Activated CD4-positive, alpha-beta memory T cell treated with anti-CD3 and anti-CD28 coated beads, Interleukin-2, amount 10 ng/mL, durations not matched to agents 7 days and 5 days (primary cell): ENCODE measurements at places on chromosomes 6 and 20. TPM values are rescaled to one million over a fixed set of nuclear protein-coding genes. Genes with fewer than 3 reads are reported as not detected.

GRCh38 chr6:43758617-43759050 lies 11.4 kb upstream of the VEGFA start:
- H3K27me3 ChIP-seq: peaks cover 17% of the 10 kb centered on the region
- H3K36me3 ChIP-seq: no peaks in the 10 kb centered on the region
- H3K4me1 ChIP-seq: no peaks in the 10 kb centered on the region
- H3K27ac ChIP-seq: no peak overlapping the region

GRCh38 chr20:46204594-46205186 lies 86.6 kb downstream of the CD40 start:
- H3K36me3 ChIP-seq: no peaks in the 10 kb centered on the region
- DNase-seq: no peak
- H3K27ac ChIP-seq: no peak overlapping the region
- H3K4me3 ChIP-seq: no peak overlapping the region
- H3K27me3 ChIP-seq: peaks cover 29% of the 10 kb centered on the region

DNA sequence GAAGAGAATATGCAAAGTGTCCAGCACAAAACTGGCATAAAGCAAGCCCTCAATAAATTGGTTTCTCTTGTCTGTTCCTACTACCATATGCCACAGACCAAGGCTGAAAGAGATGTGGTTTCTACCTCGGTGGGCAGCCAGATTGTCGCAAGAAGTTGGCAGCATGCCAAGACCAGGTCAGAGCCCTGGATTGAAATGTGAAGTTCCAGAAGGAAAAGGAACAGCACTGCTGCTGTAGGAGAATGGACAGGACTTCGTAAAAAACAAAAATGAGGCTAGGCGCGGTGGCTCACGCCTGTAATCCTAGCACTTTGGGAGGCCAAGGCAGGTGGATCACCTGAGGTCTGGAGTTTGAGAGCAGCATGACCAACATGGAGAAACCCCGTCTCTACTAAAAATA lies 22.1 kb downstream of the MRPL14 start:
- peaks cover 6% of the 10 kb centered on the region for H3K36me3 ChIP-seq
- DNase-seq: no peak
- H3K4me3 ChIP-seq: no peak overlapping the region
- H3K4me1 ChIP-seq: peaks cover 15% of the 10 kb centered on the region
- H3K27ac ChIP-seq: no peak overlapping the region
- H3K27me3 ChIP-seq: no peaks in the 10 kb centered on the region

DNA sequence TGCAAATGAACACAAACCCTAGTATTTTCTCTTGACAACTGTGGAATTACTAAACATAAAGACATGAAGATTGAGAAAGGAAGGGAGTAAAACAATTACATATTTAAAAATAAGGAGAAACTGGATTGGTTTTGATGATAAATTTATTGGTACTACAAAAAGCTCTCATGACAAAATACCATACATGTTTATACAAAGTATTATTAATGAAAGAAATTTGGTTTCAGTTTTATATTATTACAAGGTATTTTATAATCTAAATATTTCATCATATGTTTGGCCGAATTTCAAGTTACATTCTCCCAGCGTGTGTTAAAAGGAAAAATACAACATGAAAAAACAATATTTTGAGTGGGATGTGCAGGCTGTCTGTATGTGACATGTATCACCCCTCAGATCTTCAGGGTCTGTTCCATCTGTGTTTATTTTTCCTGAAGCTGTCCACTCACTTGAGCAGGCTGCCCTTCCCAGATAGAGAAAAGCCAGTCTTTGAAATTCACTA lies 568.4 kb downstream of the NKAIN2 start:
- no peaks in the 10 kb centered on the region for H3K27me3 ChIP-seq
- H3K27ac ChIP-seq: no peak overlapping the region
- H3K4me1 ChIP-seq: no peaks in the 10 kb centered on the region
- no peak for DNase-seq
- no peaks in the 10 kb centered on the region for H3K36me3 ChIP-seq

GRCh38 chr6:106194949-106195921 lies 109.1 kb downstream of the PRDM1 start:
- H3K36me3 ChIP-seq: peaks cover 47% of the 10 kb centered on the region
- H3K4me1 ChIP-seq: peaks cover 55% of the 10 kb centered on the region
- H3K27ac ChIP-seq: peak overlapping the region; percentile 93
- no peak for DNase-seq
- H3K4me3 ChIP-seq: peak overlapping the region; percentile 67

DNA sequence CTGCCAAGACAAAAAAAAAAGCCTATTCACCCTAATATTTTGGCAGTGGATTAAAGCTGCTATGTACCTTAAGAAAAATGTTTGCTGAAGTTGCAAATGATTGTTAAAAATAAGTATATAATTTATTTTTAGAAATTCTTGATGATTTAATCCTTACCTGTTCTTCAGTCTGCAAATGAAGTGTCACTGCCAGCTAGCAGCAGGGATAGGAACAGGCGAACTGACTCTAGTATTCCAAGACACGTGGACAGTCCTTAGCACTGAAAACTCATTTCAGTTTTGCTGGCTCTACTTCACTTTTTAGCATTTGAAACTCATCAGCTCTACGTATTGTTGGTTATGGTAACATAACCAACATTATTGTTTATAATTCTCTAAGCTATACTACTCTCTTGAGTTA lies 204.4 kb upstream of the ID4 start:
- H3K27me3 ChIP-seq: no peaks in the 10 kb centered on the region
- no peaks in the 10 kb centered on the region for H3K36me3 ChIP-seq
- H3K27ac ChIP-seq: no peak overlapping the region
- no peak for DNase-seq
- no peaks in the 10 kb centered on the region for H3K4me1 ChIP-seq

GRCh38 chr20:53494753-53495152 lies 98.9 kb downstream of the ZNF217 start:
- H3K27ac ChIP-seq: no peak overlapping the region
- DNase-seq: no peak
- H3K36me3 ChIP-seq: no peaks in the 10 kb centered on the region

- H3K27me3 ChIP-seq: peaks cover 8% of the 10 kb centered on the region
- DNase-seq: no peak
- no peaks in the 10 kb centered on the region for H3K4me1 ChIP-seq
- no peak overlapping the region for H3K4me3 ChIP-seq
Observed at GRCh38 chr20:60378620-60379019, 420.4 kb downstream of the CDH26 start.

DNA sequence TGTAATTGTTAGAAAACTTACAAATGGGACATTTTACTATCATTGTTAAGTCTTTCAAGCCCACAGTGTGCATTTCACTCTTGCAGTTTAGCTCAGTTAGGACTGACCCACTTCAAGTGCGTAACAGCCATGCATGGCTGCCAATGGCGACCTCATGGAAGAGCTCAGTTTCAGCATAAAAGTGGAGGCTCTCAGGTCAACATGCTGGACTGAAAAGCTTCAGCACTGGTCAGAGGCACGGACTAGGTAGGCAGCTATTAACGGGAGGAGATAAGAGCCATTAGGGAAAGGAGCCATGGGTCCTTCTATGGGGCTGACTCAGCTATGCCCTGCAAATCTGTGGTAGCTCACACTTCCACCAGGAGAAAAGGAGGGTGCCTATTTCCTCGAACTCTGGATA lies 101.8 kb downstream of the TTLL2 start:
- DNase-seq: no peak
- H3K27me3 ChIP-seq: peaks cover 15% of the 10 kb centered on the region
- no peaks in the 10 kb centered on the region for H3K36me3 ChIP-seq
- H3K4me3 ChIP-seq: no peak overlapping the region

DNA sequence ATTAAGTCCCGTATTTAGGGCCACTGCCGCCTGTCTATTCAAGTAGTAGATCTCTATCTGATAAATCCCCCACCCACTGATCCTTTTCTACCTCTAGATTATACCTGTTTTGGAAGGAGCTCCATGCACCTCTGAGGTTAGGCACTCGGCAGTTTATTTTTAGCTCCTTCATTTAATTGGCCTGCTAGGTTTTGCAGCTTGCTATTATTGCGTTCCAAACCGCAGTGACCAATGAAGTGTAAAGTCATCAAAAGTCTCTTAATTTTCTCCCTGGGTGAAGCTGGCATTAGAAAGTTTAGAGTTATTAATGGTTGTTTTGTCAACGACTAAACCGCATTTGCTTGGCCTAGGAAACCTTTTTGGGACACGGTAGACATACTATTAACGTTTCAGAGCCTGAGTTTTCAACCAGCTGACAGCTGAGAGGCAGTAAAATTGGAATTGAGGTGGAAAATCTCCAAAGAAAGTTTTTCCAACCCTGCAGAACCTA lies 60.0 kb downstream of the RFPL4B start:
- DNase-seq: no peak
- no peaks in the 10 kb centered on the region for H3K36me3 ChIP-seq
- no peak overlapping the region for H3K27ac ChIP-seq
- H3K4me1 ChIP-seq: no peaks in the 10 kb centered on the region
- H3K27me3 ChIP-seq: peaks cover 2% of the 10 kb centered on the region

- no peak overlapping the region for H3K27ac ChIP-seq
- peaks cover 2% of the 10 kb centered on the region for H3K4me1 ChIP-seq
- H3K4me3 ChIP-seq: no peak overlapping the region
- peaks cover 25% of the 10 kb centered on the region for H3K36me3 ChIP-seq
- H3K27me3 ChIP-seq: no peaks in the 10 kb centered on the region
Observed at GRCh38 chr6:147262946-147263345, 58.7 kb downstream of the STXBP5 start.

- peaks cover 11% of the 10 kb centered on the region for H3K36me3 ChIP-seq
- H3K4me1 ChIP-seq: no peaks in the 10 kb centered on the region
- no peak for DNase-seq
- no peak overlapping the region for H3K4me3 ChIP-seq
- no peaks in the 10 kb centered on the region for H3K27me3 ChIP-seq
- H3K27ac ChIP-seq: no peak overlapping the region
Observed at GRCh38 chr6:121157906-121158305, 176.4 kb downstream of the TBC1D32 start.

- H3K4me3 ChIP-seq: no peak overlapping the region
- H3K27me3 ChIP-seq: peaks cover 9% of the 10 kb centered on the region
- peaks cover 4% of the 10 kb centered on the region for H3K36me3 ChIP-seq
- no peak for DNase-seq
- peaks cover 23% of the 10 kb centered on the region for H3K4me1 ChIP-seq
- H3K27ac ChIP-seq: no peak overlapping the region
Observed at GRCh38 chr6:135672256-135672655, 174.7 kb upstream of the AHI1 start.

DNA sequence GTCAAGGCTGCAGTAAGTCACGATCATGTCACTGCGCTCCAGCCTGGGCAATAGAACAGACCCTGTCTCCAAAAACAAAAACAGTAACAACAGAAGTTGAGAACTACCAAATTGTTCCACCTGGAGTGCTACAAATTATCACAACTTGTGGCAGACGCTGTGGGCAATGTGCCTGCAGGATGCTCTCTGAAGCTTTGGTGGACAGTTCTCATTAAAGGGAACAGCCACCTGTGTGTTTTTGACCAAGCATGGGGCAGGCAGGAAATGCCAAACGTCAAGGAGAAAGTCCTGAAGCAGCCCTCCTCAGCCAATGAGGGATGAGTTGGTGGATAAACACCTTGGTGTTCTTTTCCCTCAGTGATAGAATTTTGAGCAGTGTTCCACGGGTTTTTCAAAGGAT lies 15.8 kb downstream of the COX4I2 start:
- H3K27ac ChIP-seq: no peak overlapping the region
- no peaks in the 10 kb centered on the region for H3K36me3 ChIP-seq
- no peak for DNase-seq

DNA sequence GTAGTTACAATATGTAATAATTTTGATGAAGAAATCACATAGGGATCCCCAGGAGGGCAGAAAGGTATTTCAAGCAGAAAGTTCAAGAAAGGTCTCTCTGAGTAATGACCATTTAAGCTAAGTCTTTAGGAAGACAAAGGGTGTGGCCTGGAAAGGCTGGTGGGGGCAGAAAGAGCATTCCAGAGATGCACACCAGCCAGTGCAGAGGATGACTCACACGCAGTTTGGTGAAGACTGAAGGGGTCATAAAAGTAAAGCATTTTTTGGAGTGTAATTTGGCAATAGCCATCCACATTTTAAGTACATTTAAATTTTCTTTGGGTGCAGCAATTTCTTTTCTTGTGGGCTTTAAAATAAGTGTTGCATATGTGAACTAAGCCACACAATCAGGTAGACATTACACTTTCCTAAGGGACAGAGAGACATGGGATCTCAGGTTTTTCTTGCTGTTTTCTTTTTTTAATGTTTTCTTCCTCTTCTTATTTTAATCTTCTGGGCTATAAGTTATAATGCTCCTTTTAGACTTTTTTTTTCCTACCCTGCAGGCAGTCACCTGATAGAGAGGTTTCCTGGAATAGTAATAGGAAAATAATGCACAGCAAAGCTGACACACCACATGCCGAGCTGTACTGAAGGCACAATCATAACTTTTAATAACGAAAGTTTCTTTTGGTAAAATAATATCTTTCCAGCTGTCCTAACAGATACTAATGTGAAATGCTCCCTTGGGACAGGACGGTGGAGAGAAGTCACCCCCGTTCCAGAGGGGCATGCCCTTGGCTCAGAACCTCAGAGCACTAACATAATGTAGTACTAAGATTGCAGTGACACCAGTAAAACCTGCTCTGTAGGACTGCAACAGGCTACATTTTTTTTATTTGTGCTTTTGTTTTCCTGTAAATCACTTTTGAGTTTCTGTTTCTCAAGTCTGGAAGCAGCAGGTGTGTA lies 49.6 kb upstream of the PTPRK start:
- H3K27ac ChIP-seq: no peak overlapping the region
- H3K4me3 ChIP-seq: no peak overlapping the region
- no peaks in the 10 kb centered on the region for H3K27me3 ChIP-seq
- no peaks in the 10 kb centered on the region for H3K36me3 ChIP-seq

The TLDC2 gene
- total RNA-seq: not detected

The MOXD1 gene
- not detected for total RNA-seq
